ENCODE measurements at places on chromosomes 6 and 20.
A peak's percentile ranks its signal among the peaks of the same experiment; 100 is the strongest.

GRCh38 chr20:50987493-50988210 lies 29.0 kb downstream of the MOCS3 start:
- DNase-seq = peak; percentile 67

GRCh38 chr6:7424967-7425807 lies 35.6 kb downstream of the RIOK1 start:
- no peak for DNase-seq

DNA sequence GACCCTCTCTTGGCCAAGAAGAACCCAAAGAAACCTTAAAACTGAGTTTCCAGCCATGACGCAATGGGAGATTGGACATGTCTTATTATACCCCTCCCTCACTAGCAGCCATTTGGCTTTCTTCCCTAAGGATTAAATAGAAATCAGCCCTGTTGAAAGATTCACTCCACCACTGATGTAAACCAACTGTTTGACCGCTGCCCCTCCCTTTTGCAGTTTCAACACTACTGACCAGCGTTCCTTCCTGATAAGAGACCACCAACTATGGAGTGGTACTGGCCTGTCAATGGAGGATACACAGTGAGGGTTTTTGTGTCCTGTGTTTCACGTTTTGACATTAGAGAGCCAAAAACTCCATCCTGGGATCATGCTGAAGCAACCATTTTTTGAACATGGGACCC lies 53.2 kb upstream of the CD2AP start:
- DNase-seq = no peak

DNA sequence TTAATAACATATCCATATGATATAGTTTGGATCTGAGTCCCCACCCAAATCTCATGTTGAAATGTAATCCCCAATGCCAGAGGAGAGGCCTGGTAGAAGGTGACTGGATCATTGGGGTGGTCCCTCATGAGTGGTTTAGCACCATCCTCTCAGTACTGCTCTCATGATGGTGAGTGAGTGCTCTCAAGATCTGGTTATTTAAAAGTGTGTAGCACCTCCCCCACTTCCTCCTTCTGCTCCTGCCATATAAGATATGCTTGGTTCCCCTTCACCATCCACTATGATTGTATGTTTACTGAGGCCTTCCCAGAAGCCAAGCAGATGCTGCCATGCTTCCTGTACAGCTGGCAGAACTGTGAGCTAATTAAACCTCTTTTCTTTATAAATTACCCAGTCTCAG lies 22.9 kb downstream of the IRF4 start:
- no peak for DNase-seq

- DNase-seq = peak; percentile 29
Observed at GRCh38 chr6:122563364-122564052, 46.7 kb upstream of the PKIB start.

GRCh38 chr6:137766596-137767370 lies 100.3 kb upstream of the TNFAIP3 start:
- DNase-seq = no peak

DNA sequence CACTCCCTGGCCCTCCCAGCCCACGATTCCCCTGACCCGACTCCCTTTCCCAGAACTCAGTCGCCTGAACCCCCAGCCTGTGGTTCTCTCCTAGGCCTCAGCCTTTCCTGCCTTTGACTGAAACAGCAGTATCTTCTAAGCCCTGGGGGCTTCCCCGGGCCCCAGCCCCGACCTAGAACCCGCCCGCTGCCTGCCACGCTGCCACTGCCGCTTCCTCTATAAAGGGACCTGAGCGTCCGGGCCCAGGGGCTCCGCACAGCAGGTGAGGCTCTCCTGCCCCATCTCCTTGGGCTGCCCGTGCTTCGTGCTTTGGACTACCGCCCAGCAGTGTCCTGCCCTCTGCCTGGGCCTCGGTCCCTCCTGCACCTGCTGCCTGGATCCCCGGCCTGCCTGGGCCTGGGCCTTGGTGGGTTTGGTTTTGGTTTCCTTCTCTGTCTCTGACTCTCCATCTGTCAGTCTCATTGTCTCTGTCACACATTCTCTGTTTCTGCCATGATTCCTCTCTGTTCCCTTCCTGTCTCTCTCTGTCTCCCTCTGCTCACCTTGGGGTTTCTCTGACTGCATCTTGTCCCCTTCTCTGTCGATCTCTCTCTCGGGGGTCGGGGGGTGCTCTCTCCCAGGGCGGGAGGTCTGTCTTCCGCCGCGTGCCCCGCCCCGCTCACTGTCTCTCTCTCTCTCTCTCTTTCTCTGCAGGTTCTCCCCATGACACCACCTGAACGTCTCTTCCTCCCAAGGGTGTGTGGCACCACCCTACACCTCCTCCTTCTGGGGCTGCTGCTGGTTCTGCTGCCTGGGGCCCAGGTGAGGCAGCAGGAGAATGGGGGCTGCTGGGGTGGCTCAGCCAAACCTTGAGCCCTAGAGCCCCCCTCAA lies at the start of gene LTA:
TSS of gene LTA (plus strand) at position 249 of the 871 bp plus-strand sequence. CDS start at position 703, 454 bp downstream.
- no peak for DNase-seq

DNA sequence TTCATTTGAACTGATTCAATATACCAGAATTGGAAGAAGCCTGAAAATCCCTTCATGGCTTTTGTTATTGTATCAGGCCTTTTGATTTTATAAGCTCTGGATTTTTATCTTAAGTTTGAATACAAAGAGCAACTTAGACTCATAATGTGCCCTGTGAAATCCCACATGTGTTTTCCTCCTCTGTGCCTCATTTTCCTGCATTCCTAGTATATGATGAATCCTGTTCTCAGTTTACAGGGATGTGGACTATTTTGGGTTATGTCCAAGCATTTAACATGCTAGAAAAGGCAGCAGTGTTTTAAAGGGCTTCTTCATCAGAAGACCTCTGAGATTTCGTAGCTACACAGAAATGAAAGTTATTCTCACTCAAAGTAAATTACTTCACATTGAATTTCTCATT lies 455.0 kb downstream of the RFPL4B start:
- DNase-seq = no peak

DNA sequence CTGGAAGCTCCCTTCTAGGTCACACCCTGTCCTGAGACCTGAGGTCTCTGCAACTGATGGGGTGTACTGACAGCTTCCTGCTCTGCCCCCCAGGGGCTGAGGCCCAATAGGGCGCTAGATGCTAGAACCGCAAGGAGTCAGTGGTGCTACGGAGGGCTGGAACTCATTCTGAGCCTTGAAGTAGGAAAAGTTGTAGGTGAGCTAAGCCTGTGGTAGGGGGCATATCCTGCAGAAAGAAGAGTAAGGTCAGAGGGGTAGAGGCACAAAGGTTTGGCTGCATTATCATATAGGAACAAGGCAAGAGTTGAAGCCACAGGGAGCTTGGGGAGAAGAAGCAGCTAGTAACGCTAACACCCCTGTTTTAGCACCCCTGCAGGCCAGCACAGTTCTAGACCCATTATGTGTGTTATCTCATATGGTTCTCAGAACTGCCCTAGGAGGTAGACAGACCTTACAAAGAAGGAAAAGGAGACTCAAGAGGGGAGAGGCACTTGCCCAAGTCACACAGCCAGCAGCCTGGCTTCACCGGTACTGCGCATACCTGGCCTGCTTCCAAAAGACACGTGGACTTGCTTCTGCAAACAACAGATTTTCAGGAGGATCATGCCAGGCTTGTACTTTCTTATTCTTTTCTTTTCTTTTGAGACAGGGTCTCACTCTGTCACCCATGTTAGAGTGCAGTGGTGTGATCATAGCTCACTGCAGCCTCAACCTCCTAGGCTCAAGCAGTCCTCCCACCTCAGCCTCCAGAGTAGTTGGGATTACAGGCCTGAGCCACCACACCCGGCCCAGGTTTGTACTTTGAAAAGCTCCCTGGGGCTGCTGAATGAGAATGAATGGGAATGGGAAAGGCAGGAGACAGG lies 156.1 kb downstream of the MRPL14 start:
- peak; percentile 6 for DNase-seq

GRCh38 chr6:27025351-27025750 lies 222.2 kb upstream of the PRSS16 start:
- DNase-seq = no peak

- DNase-seq = no peak
Observed at GRCh38 chr6:7901780-7902179, 8.8 kb downstream of the TXNDC5 start.

DNA sequence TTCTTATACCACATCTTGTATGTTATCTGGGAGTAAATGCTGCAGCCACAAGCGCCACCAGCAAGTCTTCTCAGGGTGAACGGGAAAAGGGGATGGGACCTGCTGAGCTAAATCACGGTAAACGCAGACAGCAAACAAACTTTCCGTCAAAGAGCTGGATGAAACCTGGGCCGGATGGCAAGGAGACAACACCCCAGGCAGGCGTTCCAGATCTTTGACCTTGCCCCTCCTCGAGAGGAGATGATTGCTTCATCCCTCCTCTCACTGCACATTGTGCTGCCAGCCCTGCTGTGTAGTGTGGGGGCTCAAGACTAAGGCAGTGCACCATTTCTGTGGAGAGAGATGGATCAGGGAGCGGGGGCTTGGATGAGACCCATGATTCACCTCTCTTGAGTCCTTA lies 9.8 kb downstream of the RAET1E start:
- no peak for DNase-seq

DNA sequence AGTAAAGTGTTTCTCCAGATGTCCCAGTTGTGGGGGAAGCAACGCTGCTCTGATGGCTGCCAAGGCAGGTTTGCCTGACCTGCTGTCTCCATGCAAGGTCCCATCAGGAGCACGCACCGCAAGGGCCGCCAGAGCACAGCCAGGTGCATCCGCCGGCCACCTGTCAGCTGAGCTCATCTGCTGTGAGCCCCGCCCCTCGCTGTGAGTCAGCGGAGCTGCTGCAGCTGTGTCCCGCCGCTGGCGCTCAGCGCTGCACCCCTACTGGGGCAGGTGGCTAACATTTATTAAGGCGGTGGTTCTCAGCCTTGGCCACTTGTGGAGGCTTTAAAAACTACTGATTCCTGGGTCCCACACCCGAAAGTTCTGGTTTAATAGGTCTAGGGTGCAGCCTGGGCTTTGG lies 225.7 kb downstream of the UST start:
- DNase-seq = peak; percentile 21

GRCh38 chr6:104682722-104683643 lies 176.7 kb downstream of the HACE1 start:
- DNase-seq = peak; percentile 73

GRCh38 chr6:157316871-157317814 lies 6.2 kb downstream of the TMEM242 start:
- no peak for DNase-seq

DNA sequence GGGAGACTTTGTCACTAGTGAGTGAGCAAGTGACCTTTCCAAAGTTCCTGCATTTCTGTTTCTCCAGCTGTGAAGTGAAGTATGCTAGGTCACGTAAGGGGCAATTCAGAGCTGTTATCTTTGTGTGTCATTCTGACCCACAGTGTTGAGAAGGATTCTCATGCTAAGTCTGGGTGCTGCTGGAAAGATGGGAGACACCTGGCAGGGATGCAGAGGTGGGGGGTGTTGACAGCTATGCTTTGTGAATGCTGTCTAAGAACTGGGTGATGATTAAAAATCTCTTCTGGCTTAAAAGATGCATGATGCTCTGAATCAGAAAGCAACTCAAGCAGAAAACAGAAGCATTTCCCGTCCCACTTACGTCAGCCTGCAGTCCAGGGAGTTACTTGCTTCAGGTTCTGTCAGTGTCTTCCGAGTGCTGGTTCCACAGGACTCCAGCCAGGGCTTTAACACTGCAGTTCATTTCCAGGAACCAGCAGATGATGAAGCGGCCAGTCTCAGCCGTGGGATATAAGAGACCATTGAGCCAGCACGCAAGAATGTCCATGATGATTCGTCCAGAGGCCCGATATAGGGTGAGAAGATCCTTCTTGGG lies 30.9 kb upstream of the ASXL1 start:
- DNase-seq = no peak

GRCh38 chr6:27238010-27238983 lies 9.2 kb upstream of the PRSS16 start:
- DNase-seq = no peak

GRCh38 chr20:58524814-58525213 lies 9.6 kb upstream of the APCDD1L start:
- DNase-seq = no peak

DNA sequence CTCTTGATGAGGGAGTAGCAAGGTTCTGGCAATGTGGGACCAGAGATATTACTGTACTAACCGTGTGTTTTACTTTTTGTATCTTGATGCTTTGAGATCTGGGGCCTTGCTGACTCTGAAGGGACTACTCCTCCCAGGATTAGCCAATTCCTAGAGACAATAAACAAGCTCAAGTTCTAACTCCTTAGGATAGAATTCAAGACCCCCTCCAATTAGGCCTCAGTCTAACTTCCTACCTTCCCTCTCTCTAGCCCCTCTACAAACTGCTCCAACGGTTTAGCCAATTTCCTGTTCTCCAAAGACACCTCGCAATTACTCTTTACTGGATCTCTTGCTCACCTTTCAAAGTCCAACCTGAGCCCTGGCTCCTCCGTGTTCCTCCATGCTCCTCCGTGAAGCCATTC lies 158.7 kb upstream of the JARID2 start:
- no peak for DNase-seq

- DNase-seq = no peak
Observed at GRCh38 chr6:109686566-109687265, 4.3 kb downstream of the AK9 start.

GRCh38 chr20:38454556-38455473 lies 17.8 kb upstream of the RALGAPB start:
- DNase-seq = no peak

DNA sequence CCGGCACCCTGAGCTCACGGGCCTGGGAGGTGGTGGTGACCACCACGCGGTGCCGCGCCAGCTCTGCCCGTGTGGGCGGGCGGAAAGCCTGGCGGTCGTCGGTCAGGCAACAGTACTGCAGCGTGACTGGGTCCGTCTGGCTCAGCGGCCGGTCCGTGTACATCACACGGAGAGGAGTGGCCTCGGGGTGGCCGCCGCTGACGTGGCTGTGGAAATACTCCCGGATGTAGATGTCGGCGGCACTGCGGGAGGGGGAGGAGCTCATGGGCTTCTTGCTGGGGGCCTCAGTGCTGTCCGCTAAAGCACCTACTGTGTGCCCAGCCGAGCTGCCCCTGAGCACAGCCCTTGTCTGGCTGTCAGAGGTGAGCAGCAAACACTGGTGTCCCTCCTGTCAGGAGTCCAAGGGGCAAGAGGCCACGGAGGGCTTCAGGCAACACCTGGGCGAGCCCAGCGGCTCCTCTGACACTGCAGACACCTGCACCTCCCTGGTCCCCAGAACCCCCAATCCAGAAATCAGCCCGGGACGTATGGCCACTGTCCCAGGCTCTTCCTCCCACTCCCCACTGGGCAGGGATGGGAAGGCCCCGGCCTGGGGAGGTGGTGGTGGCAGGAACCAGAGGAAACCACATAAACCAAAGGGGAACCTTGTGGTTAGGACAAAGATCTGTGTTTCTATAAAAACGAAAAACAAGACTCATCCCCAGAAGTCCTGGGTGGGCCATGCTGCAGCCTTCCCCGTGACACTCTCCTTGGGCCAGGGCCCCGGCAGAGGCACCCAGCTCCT lies 6.5 kb downstream of the HELZ2 start:
- no peak for DNase-seq

DNA sequence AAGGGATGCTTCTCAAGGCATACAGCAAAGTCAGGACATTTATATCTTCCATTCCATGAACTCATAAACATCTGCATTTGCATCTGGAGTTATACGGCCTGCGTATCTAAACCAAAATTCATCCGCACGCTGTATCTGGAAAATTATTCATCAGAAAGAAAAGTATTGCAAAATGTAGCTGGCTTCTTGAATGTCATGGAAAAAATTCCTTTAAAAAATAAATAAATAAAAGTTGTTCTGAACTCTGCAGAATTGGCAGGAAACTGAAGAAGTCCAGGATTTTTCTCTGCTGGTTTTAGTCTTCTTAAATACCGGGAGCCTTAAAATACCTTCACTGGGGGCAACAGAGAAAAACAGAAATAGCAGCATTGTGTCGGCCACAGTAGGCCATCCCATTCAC lies 23.7 kb upstream of the FOXF2 start:
- no peak for DNase-seq
